Astrocyte (in vitro differentiated cells and primary cell): ENCODE measurements at places on chromosomes 13 and 19. TPM values are rescaled to one million over a fixed set of nuclear protein-coding genes. Genes with fewer than 3 reads are reported as not detected.

- H3K4me1 ChIP-seq: peaks cover 6% of the 10 kb centered on the region
- peaks cover 11% of the 10 kb centered on the region for H3K36me3 ChIP-seq
- peak; percentile 61 for DNase-seq
- no peak overlapping the region for H3K27ac ChIP-seq
- no peaks in the 10 kb centered on the region for H3K27me3 ChIP-seq
These were observed 12.7 kb upstream of the ZNF43 start for GRCh38 chr19:21848706-21849105.

- no peak for DNase-seq
- H3K36me3 ChIP-seq: no peaks in the 10 kb centered on the region
- no peaks in the 10 kb centered on the region for H3K27me3 ChIP-seq
- H3K4me3 ChIP-seq: peak overlapping the region; percentile 54
These were observed 1.1 kb upstream of the NR2F6 start for GRCh38 chr19:17246681-17247425.

GRCh38 chr13:66301006-66301405 lies 929.1 kb downstream of the PCDH9 start:
- no peak overlapping the region for H3K27ac ChIP-seq
- no peaks in the 10 kb centered on the region for H3K4me1 ChIP-seq
- no peak overlapping the region for H3K4me3 ChIP-seq

GRCh38 chr13:98542568-98543377 lies 34.1 kb downstream of the STK24 start:
- no peak overlapping the region for H3K4me3 ChIP-seq
- no peak overlapping the region for H3K27ac ChIP-seq
- no peaks in the 10 kb centered on the region for H3K27me3 ChIP-seq
- no peak for DNase-seq
- peaks cover 10% of the 10 kb centered on the region for H3K4me1 ChIP-seq

GRCh38 chr13:36770741-36771140 lies 48.3 kb upstream of the RFXAP start:
- peaks cover 5% of the 10 kb centered on the region for H3K4me1 ChIP-seq
- H3K27ac ChIP-seq: no peak overlapping the region
- H3K27me3 ChIP-seq: no peaks in the 10 kb centered on the region
- no peak overlapping the region for H3K4me3 ChIP-seq
- H3K36me3 ChIP-seq: no peaks in the 10 kb centered on the region

DNA sequence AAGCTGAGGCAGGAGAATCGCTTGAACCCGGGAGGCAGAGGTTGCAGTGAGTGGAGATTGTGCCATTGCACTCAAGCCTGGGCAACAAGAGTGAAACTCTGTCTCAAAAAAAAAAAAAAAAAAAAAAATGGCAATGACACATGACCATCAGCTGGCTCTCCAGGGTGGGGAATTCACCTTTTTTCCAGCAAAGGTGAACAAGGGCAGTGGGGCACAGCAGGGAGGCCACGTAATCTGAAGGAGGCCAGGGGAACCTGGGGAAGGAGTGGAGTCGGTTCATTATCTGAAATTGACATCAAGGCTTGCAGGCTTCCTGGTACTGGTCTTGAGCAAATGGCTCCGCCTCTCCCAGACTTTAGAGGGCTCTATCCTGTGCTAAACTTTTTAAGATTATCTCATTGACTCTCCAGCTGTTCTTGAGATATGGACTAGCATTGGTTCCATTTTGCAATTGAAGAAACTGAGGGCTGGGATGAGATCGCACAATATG lies 28.1 kb downstream of the KEAP1 start:
- no peaks in the 10 kb centered on the region for H3K36me3 ChIP-seq
- H3K4me3 ChIP-seq: no peak overlapping the region
- no peak for DNase-seq
- H3K4me1 ChIP-seq: peaks cover 4% of the 10 kb centered on the region
- peaks cover 3% of the 10 kb centered on the region for H3K27me3 ChIP-seq
- H3K27ac ChIP-seq: no peak overlapping the region

GRCh38 chr13:35163674-35164073 lies 221.6 kb downstream of the NBEA start:
- DNase-seq: no peak
- H3K27me3 ChIP-seq: no peaks in the 10 kb centered on the region
- no peaks in the 10 kb centered on the region for H3K36me3 ChIP-seq
- no peak overlapping the region for H3K4me3 ChIP-seq
- H3K27ac ChIP-seq: no peak overlapping the region

DNA sequence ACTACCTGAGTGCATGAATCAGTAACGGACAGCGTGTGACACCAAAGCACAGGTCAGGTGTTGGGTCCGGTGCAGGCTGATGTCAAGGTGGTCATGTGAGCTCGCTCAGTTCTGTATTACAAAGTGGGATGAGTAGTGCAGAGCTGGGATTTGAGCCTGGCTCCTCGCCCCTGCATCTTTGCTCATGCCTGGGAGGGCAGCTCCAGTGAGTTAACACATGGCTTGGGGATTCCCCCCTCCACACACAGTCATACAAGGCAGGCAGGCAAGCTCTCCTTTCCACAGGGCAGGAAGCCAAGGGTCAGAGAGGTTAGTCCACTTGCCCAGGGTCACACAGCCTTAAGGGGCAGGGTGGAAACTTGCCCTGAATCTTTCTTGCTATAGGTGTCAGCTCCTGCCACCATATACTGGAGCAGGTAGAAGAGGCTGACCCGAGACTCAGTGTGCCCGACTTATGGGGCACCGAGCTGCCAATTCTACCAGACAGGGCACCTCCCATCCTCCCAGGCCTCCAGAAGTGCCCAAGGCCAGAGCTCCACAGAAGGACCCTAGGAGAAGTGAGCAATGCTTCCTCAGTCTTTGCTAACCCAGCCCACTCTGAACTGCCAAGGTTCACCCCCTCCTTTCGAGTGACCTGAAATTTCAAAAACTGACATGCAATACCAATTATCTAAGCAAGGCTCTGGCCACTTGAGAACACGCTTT lies 35.4 kb downstream of the ZNF787 start:
- H3K27ac ChIP-seq: no peak overlapping the region
- no peak overlapping the region for H3K4me3 ChIP-seq
- H3K27me3 ChIP-seq: no peaks in the 10 kb centered on the region
- H3K4me1 ChIP-seq: peaks cover 8% of the 10 kb centered on the region

- H3K27ac ChIP-seq: no peak overlapping the region
- H3K36me3 ChIP-seq: no peaks in the 10 kb centered on the region
- H3K4me3 ChIP-seq: no peak overlapping the region
- no peaks in the 10 kb centered on the region for H3K27me3 ChIP-seq
These were observed 74.3 kb upstream of the ATP12A start for GRCh38 chr13:24605923-24606372.

- no peak overlapping the region for H3K27ac ChIP-seq
- H3K36me3 ChIP-seq: peaks cover 32% of the 10 kb centered on the region
- no peaks in the 10 kb centered on the region for H3K4me1 ChIP-seq
- no peak overlapping the region for H3K4me3 ChIP-seq
- no peaks in the 10 kb centered on the region for H3K27me3 ChIP-seq
These were observed 7.6 kb downstream of the CALM3 start for GRCh38 chr19:46608581-46609345.

- H3K27me3 ChIP-seq: no peaks in the 10 kb centered on the region
- H3K36me3 ChIP-seq: no peaks in the 10 kb centered on the region
- H3K4me3 ChIP-seq: no peak overlapping the region
- no peak for DNase-seq
These were observed 134.0 kb downstream of the KCNRG start for GRCh38 chr13:50149214-50149613.

- H3K27ac ChIP-seq: peak overlapping the region; percentile 53
- peak; percentile 20 for DNase-seq
- H3K36me3 ChIP-seq: no peaks in the 10 kb centered on the region
- H3K4me3 ChIP-seq: peak overlapping the region; percentile 89
- peaks cover 29% of the 10 kb centered on the region for H3K4me1 ChIP-seq
- H3K27me3 ChIP-seq: no peaks in the 10 kb centered on the region
These were observed 367 bp downstream of the MFSD12 start for GRCh38 chr19:3556978-3557460.

DNA sequence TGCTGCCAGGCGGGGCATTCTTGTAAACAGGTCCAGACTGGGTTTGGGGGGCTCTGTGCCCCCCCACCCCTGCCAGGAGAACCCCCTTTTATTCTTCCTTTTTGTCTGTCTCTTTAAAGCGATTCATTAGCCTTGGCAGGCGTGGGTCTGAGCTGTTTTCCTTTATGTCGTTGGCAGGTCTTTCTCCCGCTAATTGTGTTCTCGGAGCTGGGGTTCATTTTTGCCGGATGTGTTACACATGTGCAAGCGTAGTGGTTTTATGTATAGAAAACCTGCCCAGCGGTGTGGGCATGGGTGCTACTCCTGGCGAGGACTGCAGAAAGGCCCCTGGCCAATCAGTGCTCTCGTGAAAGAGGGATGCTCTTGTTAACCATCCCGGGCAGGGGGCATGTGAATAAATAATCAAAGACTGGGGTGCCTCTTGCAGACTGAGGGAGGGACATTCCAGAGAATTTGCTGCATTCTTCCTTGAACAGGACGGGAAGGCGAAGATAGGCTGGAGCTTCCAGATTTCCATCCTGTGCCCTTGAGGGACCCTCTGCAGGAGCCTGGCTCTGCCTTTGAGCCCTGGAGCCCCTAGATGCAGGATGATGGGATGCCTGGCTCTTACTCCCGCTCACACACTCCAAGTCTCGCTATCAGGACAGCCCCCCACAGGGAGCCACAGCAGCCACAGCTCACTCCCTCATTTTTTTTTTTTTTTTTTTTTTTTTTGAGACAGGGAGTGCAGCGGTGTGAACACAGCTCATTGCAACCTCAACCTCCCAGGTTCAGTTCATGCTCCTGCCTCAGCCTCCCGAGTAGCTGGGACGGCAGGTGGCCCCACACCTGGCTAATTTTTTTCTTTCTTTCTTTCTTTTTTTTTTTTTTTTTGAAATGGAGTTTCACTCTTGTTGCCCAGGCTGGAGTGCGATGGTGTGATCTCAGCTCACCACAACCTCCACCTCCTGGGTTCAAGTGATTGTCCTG lies 14.1 kb downstream of the CARM1 start:
- no peaks in the 10 kb centered on the region for H3K27me3 ChIP-seq
- no peak for DNase-seq
- no peaks in the 10 kb centered on the region for H3K36me3 ChIP-seq
- H3K4me1 ChIP-seq: peaks cover 12% of the 10 kb centered on the region

GRCh38 chr13:87207280-87208003 lies 463.7 kb upstream of the SLITRK5 start:
- no peaks in the 10 kb centered on the region for H3K36me3 ChIP-seq
- DNase-seq: no peak
- no peaks in the 10 kb centered on the region for H3K4me1 ChIP-seq
- H3K4me3 ChIP-seq: no peak overlapping the region
- H3K27ac ChIP-seq: no peak overlapping the region

- peaks cover 18% of the 10 kb centered on the region for H3K4me1 ChIP-seq
- no peaks in the 10 kb centered on the region for H3K27me3 ChIP-seq
- peak; percentile 50 for DNase-seq
- H3K4me3 ChIP-seq: no peak overlapping the region
- peak overlapping the region; percentile 18 for H3K27ac ChIP-seq
- no peaks in the 10 kb centered on the region for H3K36me3 ChIP-seq
These were observed 26.7 kb upstream of the RNF113B start for GRCh38 chr13:98203646-98204326.

DNA sequence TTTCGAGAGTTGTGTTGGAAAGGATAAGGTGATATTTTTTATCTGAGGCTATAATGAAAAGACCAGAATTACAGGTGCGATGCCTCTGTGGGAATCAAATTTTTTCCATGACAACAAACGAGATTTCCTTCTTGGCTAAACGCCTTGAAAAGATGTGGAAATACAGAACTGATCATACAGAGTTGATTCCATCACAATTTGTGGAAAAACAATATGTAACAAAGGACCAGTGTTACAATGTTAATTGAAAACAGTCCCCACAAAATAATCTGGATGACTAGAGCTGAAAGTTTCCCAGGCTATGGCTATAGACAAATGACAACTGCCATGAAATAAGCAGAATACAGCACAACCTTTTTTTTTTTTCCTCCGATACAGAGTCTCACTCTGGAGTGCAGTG lies 628.9 kb downstream of the DIAPH3 start:
- DNase-seq: no peak
- H3K36me3 ChIP-seq: no peaks in the 10 kb centered on the region
- no peak overlapping the region for H3K27ac ChIP-seq
- H3K4me1 ChIP-seq: peaks cover 28% of the 10 kb centered on the region
- H3K4me3 ChIP-seq: no peak overlapping the region

GRCh38 chr19:43639519-43640423 lies at the start of gene CADM4:
Gene CADM4, minus strand, starts transcription at chr19:43639850. Its CDS starts 60 bp downstream, at chr19:43639790.
- no peak within 1 kb of the TSS for H3K27ac ChIP-seq
- H3K36me3 ChIP-seq: no peaks in the 10 kb centered on the region
- peaks cover 14% of the 10 kb centered on the region for H3K27me3 ChIP-seq
- H3K4me1 ChIP-seq: peaks cover 23% of the 10 kb centered on the region

DNA sequence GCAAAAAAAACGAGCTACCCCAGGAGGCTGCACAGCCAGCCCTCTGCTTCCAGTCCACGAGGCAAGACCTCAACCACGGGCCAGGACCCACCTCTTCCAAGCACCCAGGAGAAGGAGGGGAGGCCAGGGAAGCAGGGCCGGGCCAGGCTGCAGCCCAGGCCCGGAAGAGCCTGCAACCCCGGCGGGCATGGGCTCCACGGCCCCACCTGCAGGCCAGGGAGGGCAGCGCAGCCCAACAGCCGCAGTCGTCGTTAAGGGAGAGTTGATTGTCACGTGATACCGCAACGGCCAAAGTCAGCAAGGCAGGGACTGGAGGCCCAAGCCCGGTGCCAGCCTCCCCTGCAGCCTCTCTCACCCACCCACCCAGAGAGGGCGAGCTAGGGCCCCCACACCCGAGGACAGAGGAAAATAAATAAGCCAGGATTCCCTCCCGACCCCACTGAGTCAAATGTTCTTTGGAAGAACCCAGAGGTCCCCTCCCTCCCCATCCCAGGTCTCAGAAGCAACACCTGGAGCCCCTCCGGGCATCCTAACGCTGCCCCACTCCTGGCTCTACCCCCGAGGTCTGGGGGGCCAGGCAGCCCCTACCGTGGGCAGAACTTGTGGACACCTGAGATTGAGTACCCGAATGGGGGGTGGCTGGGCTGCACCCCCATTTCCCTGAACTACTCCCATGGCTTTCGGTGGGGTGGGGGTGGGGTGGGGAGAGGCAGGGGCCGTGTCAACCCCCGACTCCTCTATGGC lies 5.2 kb upstream of the REXO1 start:
- peaks cover 30% of the 10 kb centered on the region for H3K4me1 ChIP-seq
- H3K36me3 ChIP-seq: no peaks in the 10 kb centered on the region
- no peak overlapping the region for H3K27ac ChIP-seq
- no peaks in the 10 kb centered on the region for H3K27me3 ChIP-seq

DNA sequence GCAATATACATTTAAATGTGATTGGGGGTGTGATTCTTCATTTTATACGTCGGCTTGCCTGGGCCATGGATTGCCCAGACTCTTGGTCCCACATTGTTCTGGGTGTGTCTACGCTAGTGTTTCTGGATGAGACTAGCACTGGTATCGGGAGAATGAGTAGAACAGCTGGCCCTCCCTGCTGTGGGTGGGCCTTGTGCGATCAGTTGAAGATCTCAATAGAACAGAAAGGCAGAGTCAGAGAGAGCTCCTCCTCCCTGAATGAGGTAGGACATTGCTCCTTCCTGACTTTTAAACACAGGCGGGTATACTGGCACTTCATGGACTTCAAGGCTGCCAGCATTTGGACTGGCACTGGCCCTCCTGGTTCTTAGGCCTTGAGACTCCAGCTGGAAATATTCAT lies 603.0 kb downstream of the LIG4 start:
- no peak overlapping the region for H3K27ac ChIP-seq
- no peaks in the 10 kb centered on the region for H3K27me3 ChIP-seq
- no peak for DNase-seq
- no peaks in the 10 kb centered on the region for H3K36me3 ChIP-seq
- no peak overlapping the region for H3K4me3 ChIP-seq
- no peaks in the 10 kb centered on the region for H3K4me1 ChIP-seq

Gene OR4F17
- total RNA-seq: not detected in 2 replicates

Gene ADAMTS10
- total RNA-seq: 34.0 and 35.1 TPM in 2 replicates

Gene ZNF221
- total RNA-seq: 6.0 and 6.6 TPM in 2 replicates

Gene HSPB6
- 1.2 and 1.9 TPM in 2 replicates for total RNA-seq

Gene LILRB4
- total RNA-seq: not detected in 2 replicates

Gene WDR87
- not detected in 2 replicates for total RNA-seq

Gene DKKL1
- 0.89 and 1.1 TPM in 2 replicates for total RNA-seq

Gene OVOL3
- total RNA-seq: not detected in 2 replicates
